ENCODE measurements at places on chromosomes 13 and 19. TPM values are rescaled to one million over a fixed set of nuclear protein-coding genes. Genes with fewer than 3 reads are reported as not detected.

DNA sequence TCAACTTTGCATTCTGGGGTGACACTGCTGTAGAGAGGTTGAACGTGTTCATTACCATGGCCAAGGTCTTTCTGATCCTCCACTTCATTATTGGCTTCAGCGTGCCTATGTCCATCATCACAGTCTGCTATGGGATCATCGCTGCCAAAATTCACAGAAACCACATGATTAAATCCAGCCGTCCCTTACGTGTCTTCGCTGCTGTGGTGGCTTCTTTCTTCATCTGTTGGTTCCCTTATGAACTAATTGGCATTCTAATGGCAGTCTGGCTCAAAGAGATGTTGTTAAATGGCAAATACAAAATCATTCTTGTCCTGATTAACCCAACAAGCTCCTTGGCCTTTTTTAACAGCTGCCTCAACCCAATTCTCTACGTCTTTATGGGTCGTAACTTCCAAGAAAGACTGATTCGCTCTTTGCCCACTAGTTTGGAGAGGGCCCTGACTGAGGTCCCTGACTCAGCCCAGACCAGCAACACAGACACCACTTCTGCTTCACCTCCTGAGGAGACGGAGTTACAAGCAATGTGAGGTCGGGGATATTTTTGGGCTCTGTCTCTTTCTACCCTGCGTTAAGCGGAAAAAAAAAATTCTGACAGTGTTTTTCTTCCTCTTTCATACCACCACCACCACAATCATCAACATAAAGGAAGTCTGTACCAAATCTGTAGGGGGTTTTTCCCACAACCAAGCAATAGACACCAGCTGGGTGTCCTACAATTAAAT lies 29.5 kb downstream of the FPR3 start:
- no peak for DNase-seq

DNA sequence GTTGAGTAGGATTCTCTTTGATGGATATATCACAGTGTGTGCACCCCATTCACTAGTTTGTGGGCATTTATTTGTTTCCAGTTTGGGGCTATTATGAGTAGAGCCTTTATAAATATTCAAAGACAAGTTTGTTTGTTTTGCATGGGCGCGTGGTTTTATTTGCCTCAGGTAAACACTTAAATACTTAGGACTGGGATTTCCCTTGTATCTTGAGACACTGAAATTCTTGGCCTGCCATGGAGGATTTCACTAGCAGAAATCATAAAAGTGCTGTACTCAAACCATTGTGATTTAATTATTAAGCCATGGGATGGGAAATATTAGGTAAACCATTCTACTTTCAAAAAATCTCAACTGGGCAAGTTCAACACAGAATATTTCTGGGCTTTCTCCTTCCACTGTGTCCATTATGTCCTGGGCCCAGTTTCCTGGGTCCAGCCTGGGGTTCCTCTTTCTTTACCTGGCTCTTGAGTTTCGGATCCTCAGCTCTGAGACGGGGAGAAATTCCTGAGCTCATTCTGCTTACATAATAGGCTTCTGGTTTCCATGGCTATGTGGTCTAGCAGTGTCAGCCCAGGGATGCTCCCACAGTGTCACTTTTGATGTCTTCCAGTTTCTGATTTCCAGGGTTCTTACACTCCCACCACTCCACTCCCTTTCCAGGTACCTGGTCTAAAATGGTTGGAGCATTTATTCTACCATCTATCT lies 14.4 kb downstream of the MYO16 start:
- no peak for DNase-seq

DNA sequence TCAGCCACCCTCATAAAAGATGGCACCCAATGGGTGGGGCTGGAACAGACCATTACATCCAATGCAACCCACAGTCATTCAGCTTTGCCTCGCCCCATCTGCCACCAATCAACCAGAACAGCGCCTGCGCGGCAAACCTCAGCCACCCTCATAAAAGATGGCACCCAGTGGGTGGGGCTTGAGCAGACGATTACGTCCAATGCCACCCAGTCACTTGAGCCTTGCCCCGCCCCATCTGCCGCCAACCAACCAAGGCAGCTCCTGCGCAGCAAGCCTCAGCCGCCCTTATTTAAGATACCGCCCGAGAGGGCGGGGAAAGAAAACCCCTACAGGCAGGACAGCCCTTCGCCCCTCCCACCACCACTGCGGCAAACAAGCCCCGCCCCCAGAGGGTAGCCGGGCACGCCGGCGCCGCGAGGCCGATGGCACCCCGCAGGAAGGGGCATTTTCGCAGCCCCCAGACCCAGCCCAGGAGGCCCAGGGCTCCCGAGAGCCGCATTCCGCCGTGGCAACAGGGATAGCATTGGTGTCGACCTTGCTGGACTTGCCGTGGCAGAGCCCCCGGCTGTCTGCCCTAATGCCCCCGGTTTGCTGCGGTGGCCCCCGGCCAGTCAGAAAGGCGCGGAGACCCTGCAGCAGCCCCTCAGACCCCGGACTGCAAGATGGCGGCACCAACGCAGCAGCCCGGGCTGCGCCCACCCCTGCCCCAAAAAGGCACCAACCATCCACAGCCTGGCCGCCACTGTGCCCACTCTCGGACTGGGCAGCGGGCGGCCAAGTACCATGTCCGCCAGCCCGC lies 675 bp downstream of the PEG3 start:
- no peak for DNase-seq

Gene ERVV-1
- total RNA-seq = not detected

DNA sequence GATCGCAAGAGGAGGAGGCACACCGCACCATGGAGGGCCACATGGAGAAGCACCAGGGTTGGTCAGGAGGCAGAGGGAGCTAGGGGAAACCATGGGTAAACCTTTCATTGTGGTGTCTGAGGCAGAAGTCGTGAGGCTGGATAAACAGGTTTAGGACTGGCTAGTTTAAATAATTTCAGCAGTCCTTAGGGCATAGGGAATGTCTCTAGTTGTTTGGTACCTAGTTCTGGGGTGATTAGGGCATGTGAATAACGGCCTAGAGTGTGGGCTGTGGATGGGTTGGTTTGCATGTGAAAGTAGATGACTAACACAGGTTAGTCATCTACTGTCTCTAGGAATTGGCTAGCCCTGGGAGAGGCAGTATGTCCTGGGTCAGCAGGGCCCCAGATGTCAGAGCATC lies 102.3 kb downstream of the STOML3 start:
- DNase-seq = no peak

GRCh38 chr19:13212759-13213330 lies 62.6 kb downstream of the IER2 start:
- DNase-seq = peak; percentile 89

- no peak for DNase-seq
Measured at GRCh38 chr13:33963134-33963533, 145.2 kb downstream of the RFC3 start.

Gene SLITRK5
- not detected for total RNA-seq

- no peak for DNase-seq
Measured at GRCh38 chr19:31418692-31419430, 69.6 kb upstream of the TSHZ3 start.

- DNase-seq = no peak
Measured at GRCh38 chr13:21538753-21539152, 65.2 kb downstream of the MICU2 start.

DNA sequence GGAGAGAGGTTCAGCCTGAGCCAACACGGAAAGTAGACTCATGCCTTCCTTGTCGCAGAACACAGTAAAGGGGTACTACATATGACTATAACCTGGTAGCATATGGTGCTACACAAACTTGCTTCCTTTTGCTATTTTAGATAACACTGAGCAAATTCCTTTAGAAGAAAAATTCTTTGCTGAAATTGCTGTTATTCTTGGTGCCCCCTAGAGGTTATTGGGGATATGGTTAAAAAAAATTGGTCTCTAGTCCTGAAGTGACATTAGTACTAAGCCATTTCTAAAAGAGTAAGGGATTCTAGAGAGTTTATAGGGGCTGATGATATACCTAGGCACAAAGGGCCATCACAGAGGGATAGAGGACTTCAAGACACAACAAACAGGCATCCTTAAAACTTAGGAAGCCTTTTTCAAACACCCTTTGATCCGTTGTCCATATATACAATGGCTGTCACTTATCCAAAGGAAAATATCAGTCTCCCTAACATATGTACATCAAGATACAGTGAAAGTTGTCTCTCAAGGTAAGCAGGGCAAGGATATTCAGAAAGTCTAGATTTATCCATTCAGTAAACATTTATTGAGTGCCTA lies 13.9 kb upstream of the HS6ST3 start:
- DNase-seq = no peak

Gene QPCTL
- 14.1 TPM for total RNA-seq
